ENCODE measurements at places on chromosomes 3 and 15.

GRCh38 chr3:13223574-13224237 lies 150.5 kb upstream of the IQSEC1 start:
- DNase-seq = no peak

- no peak for DNase-seq
These were observed 63.9 kb upstream of the FAM98B start for GRCh38 chr15:38389924-38390542.

GRCh38 chr3:5607581-5607980 lies 420.1 kb downstream of the EDEM1 start:
- DNase-seq = no peak

- no peak for DNase-seq
These were observed 251.2 kb upstream of the VEPH1 start for GRCh38 chr3:157754451-157754850.

- peak; percentile 90 for DNase-seq
These were observed 18.7 kb upstream of the HDAC11 start for GRCh38 chr3:13461169-13462124.

DNA sequence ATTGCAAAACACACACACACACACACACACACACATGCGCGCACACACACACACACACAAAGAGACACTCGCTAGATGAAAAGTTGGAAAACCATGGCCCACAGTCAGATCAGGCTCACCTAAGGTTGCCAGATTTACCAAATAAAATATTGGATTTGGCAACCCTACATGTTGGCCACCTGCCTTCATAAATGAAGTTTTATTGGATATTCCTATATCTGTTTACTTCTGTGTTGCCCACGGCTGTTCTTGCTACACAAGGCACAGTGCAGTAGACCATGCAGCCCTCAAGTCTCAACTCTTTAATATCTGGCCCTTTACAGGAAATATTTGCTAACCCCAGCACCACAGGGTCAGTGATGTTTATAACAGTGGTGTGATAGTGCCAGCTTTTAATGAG lies 445.0 kb upstream of the PROK2 start:
- no peak for DNase-seq

GRCh38 chr15:38207621-38208020 lies 45.0 kb upstream of the SPRED1 start:
- DNase-seq = no peak

DNA sequence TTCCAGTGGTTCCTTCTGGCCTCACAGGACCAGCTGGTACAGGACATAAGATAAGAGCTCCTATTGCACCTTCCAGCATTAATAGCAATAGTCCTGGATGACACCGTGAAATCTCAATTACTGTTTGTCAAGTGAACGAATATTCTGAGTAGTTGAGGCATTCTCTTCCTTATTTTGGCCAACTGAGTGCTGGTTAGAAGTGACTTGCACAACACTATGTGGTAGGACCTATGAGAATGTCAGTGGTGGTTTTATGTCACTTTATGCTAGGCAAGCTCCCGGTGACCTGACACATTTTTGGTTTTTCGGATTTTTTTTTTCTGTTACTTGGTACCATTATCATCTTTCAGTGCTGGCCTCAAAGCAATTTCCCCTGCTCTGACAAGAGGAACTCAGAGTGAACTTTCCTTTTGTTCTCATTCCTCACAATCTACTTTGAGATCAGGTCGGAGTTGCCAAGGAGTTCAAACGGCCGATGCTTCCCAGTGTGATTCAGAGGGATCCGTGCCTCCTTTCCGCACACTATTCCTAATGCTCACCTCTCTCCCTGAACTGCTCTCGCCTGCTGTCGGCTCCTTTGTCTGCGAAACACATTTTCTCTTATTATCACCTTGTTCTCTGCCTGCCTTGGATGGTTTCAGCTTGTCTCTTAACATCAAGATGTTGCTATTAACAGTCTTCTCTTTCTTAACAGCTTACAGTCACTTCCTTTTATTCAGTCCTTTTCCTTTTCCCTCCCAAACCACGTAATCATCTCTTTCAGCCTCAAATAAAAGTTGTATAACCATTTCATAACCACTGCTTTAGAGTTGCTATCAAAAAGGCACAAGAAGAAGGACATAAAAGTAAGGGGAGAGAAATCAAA lies 35.8 kb downstream of the QTRT2 start:
- DNase-seq = no peak

DNA sequence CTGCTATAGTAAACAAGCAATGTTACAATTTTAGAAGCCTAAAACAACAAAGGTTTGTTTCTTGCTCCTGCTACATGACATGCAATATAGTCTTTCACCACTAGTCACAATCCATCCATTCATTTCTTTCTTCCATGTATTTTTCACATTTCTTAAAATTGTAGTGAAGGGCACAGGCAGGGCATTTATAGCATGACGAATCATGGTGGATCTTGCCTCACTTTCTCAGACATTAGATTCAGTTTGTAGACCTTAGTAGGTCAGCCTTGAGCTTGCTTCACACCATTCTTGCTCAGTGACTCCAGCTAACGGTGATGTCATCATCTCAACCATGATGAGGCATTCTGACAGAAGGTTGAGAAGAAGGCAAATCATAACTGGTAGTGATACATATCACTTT lies 546.8 kb downstream of the TBL1XR1 start:
- DNase-seq = no peak

GRCh38 chr3:32313723-32314473 lies 75.4 kb downstream of the CMTM8 start:
- DNase-seq = no peak

- DNase-seq = no peak
These were observed 17.8 kb upstream of the ATP13A4 start for GRCh38 chr3:193572426-193572908.

GRCh38 chr3:25592510-25592968 lies 72.2 kb downstream of the TOP2B start:
- DNase-seq = no peak

- no peak for DNase-seq
These were observed 103.5 kb downstream of the CD47 start for GRCh38 chr3:107987036-107987939.

DNA sequence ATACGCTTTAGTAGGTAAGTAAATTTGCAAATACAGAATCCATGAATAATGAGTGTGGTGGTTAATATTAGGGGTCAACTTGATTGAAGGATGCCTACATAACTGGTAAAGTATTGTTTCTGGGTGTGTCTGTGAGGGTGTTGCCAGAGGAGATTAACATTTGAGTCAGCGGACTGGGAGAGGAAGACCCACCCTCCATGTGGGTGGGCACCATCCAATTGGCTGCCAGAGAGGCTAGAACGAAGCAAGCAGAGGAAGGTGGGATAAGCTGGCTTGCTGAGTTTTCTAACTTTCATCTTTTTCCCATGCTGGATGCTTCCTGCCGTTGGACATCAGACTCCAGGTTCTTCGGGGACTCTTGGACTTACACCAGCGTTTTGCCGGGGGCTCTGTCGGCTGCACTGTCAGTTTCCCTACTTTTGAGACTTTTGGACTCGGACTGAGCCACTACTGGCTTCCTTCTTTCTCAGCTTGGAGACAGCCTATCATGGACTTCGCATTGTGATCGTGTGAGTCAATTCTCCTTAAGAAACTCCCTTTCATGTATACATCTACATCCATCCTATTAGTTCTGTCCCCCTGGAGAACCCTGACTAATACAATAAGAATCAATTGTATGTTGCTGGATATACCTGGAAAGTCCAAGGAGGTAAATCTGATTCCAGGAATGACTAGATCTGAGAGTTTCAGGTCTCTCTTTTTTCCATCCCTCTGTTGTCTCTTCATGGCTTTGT lies 25.8 kb upstream of the NEDD4 start:
- DNase-seq = no peak

- no peak for DNase-seq
These were observed 54.8 kb upstream of the FSIP1 start for GRCh38 chr15:39837454-39837853.

DNA sequence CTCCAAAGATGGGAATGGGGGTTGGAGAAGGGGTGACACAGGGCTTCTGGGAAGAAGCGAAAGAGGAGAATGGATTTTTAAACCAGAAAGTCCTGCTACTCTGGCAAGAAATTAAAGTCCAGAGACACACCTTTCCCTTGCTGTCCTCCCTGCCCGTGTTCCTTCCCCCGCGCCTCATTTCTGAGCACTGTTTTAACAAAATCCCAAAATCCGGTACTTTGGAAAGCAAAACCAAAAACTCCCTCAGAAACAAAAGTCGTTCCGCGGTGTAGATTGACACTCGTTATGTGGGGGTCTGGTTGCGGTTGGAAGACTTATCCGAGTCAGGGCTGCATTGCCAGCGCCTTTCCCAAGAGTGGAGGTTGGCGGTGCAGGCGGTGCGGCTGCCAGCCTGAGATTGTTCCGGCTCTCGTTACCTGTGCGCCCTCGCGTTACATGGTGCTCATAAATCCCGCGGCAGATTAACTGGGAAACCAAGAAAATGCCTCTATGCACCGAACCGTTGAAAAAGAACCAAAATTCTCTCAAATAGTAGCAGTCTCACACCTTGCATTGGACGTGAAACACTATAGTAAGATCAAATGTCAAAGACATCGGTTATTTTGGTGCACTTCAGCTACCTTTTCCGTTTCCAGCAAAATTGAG lies 217.7 kb downstream of the MEIS2 start:
- no peak for DNase-seq

DNA sequence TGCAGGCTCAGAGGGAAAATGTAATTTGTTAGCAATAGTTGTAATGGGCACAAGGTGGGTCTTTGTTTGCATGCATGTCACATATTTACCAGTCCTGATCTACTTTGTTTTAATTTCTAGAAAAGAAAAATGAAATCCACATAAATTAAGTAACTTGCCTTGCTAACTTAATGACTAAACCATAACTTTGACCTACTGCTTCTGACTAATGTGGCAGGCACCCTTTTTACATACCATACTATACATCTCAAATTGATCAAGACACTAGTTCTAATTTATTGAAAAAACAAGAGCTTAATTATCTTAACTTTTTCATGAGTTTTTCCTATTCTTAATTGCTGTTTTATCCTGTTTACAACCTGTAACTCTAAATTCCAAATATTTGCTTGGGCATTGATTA lies 93.2 kb downstream of the ATP11B start:
- no peak for DNase-seq

DNA sequence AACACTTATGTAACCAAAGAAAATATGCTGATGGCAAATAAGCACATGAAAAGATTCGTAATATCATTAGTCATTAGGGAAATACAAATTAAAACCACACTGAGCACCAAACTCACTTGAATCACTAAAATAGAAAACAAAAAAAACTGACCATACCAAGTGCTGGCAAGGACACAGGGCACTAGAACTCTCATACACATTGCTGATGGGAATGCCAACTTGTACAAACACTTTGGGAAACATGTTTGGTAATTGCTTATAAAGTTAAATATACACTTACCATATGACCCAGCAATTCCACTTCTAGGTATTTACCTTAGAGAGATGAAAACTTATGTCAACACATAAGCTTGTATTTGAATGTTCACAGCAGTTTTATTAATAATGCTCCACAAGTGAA lies 95.5 kb downstream of the TFDP2 start:
- no peak for DNase-seq

DNA sequence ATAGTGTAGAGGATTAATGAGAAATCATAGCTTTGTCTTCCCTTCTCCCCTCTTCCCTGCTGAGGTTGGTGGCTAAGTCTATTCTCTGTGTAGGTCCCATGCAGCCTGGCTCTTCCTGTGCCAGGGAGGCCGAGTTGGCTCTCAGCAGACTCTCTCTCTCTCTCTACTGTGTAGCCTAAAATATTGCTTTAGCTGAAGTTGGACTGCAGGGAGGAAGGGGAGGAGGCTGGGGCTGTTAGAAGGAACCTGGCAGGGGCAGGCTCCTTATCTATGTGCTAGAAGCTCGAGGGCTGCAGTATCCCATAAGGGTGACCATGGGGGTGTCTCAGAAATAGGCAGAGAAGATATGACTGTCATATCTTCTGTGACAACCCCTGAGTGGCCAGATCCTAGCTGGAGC lies 160.8 kb downstream of the EPHB1 start:
- no peak for DNase-seq

DNA sequence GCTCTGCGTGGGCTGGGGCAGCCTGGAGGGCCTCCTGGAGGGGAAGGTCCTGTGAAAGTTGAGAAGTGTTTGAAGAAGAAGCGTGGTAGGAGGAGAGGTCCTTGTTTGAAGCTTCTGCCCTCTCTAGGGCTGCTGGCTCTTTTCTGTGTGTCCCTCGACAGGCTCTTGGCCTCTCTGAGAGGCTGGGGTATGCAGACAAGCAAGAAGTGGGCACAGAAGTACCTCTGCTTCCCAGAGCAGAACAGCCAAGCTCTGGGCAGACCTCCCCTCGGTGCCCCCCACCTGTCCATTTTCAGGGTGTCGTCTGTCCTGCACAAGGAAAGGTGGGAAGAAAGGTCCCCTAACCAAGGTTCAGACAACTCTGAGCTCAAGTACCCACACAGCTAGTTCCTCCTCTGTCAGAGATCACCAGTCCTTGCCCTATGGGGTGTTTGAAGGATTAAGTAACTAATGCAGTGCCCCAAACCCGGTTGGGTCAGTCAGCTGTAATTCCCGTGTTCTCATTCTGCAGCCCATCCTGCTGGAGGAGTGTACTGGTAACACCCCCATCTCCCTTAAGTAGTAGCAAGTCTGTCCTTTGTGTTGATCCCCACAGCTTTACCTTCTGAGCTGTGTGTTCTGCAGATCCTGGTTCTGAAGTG lies 6.3 kb downstream of the CSK start:
- DNase-seq = peak; percentile 78

- DNase-seq = no peak
These were observed 94.8 kb downstream of the CACNA1D start for GRCh38 chr3:53589201-53589600.

DNA sequence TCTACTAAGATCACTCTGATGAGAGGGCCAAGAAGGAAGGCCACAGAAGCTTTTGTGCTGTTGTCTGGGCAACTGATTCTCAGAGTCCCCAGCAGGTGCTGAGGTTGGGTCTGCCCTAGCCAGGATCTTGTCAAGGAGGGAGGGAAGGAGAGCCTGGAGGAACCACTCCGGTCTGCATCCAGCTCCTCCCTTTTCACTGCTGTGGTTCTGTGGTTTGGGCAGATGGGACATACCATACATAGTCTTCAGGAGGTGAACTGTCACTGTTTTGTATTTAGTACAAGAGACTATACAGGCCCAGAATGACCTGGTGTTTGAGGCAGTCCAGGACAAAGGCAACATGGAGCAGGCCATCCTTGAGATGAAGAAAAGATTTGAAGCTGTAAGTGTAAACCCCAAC lies 21.9 kb downstream of the C3orf62 start:
- no peak for DNase-seq

- no peak for DNase-seq
These were observed 24.8 kb upstream of the TRIM59 start for GRCh38 chr3:160474416-160474838.

- DNase-seq = no peak
These were observed 158.3 kb downstream of the EFHB start for GRCh38 chr3:19775765-19776164.

GRCh38 chr15:95825671-95826411 lies 504.7 kb upstream of the NR2F2 start:
- DNase-seq = no peak

DNA sequence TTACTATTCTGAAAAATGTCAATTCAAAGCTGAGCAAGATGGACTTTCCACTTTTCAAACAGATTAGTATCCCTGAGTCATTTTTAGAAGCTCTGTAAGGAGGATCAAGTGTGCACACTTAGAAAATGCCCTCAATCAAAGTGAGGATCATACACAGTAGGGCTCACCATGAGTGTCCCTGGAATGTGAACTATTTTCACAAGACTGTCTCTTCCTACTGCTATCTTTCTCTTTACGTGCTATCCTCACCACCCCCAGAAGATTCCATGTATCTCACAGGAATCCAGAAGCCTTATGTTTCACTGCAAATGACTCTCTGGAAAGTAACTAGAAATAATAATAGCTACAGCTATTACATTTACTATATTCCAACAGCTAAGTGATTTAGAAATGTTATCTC lies 349.9 kb upstream of the TGFBR2 start:
- no peak for DNase-seq

GRCh38 chr15:33565094-33565493 lies 254.3 kb downstream of the RYR3 start:
- no peak for DNase-seq
